ENCODE measurements at places on chromosomes 7 and 10. TPM values are rescaled to one million over a fixed set of nuclear protein-coding genes. Genes with fewer than 3 reads are reported as not detected.

- DNase-seq = no peak
Measured at GRCh38 chr10:77463499-77463898, 174.1 kb downstream of the KCNMA1 start.

DNA sequence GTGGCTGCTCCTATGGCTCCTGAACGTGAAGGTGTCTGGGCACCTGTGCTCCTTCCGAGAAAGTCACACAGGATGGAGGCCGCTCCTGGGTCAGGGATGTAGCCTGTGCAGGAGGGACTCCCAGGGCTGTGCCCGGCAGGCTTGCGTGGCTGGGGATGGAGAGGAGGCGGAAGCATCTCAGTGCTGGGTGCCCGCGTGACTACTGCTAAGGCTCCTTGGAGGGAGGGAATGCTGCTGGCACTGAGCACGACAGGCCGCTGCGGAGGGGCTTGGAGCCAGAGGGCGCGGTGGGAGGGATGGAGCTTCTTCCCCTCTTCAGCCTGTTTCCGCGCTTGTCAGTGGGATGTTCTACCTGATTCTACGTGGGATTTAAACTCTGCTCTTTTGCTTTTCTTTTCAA is 35.0 kb downstream of the ADCY1 start:
- DNase-seq = no peak

GRCh38 chr7:9603291-9603690 is 1169.9 kb downstream of the NXPH1 start:
- DNase-seq = no peak

DNA sequence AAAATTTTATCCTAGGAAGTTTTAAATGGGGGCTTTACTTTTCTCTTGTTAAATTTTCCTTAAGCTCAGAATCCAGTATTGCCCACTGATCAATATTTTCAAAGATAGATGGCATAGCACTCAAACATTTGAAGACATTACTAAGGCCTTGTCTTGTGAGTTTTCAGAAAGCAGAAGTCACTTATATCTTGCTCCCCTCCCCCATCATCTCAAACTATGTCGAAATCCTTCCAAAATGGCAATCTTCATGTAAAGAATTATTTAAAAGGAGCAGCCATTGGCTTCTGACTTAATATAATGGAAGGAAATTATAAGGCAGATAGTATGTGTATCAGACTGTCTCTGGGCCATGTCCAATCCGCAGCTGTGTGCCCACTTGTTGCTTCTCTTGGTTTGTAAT is 553.5 kb upstream of the C7orf33 start:
- no peak for DNase-seq

- DNase-seq = no peak
Measured at GRCh38 chr7:156532016-156532602, 108.5 kb upstream of the RNF32 start.

DNA sequence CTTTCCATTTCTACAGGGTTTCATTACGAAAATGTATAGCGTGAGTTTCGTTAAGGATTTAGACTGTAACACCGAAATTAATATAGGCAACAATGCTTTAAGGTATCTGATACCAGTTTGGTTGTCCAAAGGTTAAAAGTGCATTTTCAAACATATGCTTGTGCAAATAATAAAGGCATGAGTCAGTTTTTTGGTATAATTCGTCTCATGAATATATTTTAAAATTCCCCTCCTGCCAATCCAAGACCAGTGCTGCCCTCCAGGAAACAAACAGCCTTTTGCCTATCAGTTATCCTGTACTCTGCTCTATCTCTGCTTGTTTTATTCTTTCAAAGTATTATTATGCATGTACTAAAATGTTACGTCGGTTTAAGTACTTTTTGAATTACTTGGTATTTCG is 2.0 kb downstream of the LCOR start:
- no peak for DNase-seq

GRCh38 chr7:111264111-111264868 is 173.4 kb downstream of the LRRN3 start:
- no peak for DNase-seq

DNA sequence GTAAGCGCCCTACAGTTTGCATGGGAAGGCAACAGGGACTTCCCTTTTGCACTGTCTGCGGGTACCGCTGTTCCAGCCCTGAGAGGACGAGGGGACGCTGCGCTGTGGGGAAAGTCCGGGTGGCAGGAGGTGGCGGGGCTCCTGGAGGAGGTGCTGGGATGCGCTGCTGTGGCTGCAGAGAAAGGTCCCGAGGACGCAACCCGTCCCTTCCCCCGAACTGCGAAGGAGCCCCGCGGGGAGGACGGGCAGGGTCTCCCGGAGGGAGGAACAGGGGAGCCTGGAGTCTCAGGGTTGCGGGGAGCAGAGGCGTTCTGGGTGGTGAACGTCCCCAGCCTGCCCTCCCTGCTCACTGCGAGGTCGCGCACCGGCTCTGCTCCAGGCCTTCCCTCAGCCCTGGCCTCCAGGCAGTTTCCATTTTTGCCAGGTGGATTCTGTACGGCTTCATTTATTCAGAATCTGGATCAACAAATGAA is 91.6 kb downstream of the CXCL12 start:
- DNase-seq = peak; percentile 61

DNA sequence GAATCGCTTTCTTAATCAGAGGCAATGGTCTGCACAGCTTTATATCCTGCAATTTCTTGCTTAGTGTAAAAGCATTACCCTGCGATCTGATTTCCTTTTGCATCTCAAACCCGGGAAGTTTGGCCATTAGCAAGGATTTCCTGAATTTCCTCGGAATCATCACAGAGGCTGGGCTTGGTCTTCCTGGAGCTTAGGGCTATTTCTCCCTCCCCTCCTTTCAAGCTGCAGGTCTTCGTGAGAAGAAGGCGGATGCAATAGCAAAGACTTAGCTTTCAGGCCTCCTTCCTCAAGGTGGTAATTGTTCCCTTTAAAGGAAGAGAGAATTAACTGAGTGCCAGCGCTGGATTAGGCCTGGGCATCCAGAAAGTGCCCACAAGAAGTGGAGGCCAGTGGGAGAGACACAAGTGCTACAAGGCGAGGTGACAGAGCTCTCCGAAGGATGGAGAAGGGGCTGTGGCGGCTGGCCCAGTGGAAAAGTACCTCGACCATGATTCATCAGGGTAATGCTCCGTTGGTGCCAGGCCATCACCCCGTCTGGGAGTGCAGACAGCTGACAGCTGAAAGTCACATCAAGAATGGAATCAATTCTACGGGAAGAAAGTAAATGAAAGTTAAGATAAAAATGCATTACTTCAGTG is 4.0 kb upstream of the ARMS2 start:
- DNase-seq = no peak

DNA sequence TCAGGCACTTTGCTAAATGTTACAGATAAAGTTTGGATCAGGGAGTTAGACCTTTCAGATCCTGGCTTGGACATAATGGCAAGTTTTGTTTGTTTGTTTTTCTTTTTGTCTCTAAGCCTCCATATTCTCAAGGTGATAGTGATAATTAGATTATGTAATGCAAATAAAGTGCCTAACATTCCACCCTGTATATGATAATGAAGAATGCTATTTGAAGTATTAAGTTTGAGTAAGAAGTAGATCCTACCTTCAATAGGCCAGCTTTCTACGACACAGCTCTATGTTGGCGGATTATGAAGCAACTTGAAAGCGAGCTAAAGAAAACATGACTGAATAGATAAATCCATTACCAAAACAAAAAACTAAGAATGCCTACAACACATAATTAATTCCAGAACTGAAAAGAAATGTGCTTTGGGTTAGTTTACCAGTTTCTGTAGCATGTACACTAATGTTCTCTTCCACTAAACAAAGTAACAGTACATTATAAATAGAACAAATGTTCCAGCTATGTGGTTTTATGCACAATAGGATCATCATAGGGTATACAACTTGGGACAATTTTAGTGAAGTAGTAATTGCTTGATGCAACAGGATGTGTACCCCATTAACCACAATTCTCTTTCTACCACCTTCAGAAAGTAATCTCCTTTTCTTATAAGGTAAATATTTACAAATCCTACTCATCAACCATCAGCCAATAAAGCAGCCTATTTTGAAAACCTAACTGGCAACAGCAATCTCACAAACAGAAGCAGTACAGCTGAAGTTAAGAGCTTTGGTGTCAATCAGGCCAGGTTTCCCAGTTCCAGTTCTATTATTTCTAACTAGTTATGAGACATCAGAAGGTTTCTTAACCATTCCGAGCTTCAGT is 1.5 kb downstream of the SEM1 start:
- no peak for DNase-seq

DNA sequence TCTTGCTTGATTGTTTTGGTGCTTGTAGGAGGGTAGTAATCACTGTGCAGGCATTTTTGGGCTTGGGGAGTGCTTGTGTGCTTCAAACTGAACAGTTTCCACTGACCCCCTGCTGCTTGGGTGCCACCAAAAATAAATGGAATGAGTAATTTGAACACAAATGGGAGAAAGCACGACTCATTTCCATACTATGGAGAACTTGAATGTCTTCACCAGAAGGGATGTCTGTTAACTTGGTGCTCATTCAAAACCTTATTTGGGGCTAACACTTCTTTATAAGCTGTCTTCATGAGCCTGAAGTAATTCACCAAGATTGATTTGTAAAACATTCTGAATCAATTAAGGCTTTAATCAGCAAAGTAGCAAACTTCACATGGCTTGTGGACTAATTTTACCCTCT is 560.3 kb downstream of the SDK1 start:
- DNase-seq = no peak

Gene SLC18A2
- total RNA-seq = 1.2 TPM

Gene CYP3A7
- total RNA-seq = not detected

Gene AS3MT
- total RNA-seq = 0.49 TPM

Gene VIPR2
- 2.0 TPM for total RNA-seq

Measured in sciatic nerve (tissue), 2 donors.